ENCODE measurements at places on chromosomes 2 and 18.

GRCh38 chr2:235762832-235763598, 269.2 kb downstream of the AGAP1 start:
- DNase-seq, result no peak

- no peak for DNase-seq
Measured at GRCh38 chr18:58005011-58005410, 39.0 kb upstream of the NEDD4L start.

GRCh38 chr2:239644011-239644410, 243.2 kb upstream of the HDAC4 start:
- no peak for DNase-seq

GRCh38 chr2:157938556-157938955, 62.4 kb upstream of the ACVR1 start:
- no peak for DNase-seq

DNA sequence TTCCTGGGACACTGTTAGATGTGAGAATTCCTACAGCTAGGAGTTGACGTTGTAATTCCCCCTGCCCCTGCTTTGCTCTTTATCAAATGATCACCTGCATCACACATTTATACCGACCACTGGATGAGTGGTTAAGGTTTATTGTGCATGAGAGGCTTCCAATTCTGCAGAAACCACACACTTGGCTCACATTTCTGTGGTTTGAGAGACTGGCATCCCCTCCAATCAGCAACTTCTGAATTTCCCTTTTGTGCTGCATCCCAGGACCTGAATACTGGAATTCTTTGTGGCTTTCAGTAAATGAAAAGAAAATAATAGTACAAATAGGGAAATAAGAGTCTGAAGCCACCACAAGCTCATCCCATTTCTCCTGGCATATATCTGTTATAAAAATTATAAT, 628.7 kb upstream of the PIK3C3 start:
- DNase-seq, result no peak

- DNase-seq, result no peak
Measured at GRCh38 chr2:168705534-168706470, 96.6 kb upstream of the NOSTRIN start.

GRCh38 chr2:38598200-38598990, 4.3 kb downstream of the HNRNPLL start:
- DNase-seq, result no peak

DNA sequence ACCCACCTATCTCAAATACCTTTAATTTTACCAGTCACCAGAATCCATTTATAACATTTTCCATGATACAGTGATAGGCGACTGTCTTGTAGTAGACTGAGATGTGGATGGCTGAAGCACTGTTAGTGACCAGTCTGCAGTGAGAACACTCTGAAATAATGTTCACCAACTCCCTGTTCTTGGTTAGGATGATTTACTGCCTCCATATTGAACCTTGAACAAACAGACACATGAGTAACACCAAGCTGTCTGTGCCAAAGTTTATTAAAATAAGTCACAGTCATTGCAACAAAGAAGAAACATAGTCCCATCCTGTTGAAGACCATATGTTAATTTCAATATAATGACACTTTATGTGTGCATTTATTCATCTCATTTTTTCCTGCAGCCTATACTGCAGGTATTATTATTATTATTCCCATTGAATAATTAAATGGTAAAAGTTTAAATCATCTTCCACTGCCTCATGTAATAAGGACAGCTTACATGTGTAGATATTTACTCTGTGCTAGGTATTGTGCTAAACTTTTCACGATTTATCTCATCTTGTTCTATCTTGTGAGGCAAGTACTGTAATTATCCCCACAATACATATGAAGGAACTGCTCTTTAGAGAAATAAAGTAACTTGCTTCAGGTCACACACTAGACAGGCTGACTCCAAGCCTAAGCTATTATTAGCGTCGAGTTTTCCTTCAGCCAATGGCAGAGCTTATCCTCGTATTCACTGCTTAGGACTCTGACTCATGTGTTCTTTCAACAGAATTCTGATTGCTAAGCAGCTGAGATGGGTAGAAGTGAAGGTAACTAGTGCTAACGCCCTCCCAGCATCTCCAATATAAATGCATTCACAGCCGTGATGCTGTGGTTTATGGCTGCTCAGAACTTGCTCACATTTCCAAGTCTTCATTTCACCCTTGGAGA, 62.5 kb downstream of the ONECUT2 start:
- DNase-seq, result no peak

DNA sequence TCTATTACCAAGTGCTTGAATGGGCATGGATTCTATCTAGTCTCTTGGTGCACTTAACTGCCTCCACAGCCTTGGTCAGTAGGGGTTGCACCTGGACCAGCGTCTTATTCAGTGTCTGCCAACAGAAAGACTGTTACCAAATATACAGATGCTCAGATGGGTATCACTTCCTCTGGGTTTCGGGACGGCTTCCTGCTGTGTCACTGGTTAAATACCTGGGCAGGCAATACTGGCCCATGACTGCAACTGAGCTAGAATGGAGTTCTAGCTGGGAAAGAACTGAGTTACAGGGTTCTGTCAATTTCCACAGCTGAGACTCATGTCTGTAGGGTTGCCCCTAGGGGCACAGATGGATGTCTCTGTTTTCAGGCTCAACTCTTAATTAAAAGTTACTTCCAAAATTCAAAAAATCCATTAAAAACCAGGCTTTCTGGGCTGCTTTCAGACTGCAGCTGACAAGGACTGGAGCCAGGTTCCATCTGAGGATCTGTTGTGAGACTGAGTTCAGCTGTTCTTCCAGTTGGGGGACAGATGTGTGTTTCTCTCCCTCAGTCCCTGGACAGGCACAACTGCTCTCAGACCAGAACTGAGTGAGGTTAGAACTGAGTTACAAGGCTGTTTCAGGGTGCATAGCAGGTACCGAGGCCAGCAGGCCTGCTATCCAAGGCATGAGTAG, 789.6 kb upstream of the SLC8A1 start:
- DNase-seq, result no peak

Data from stimulated activated CD4-positive, alpha-beta T cell treated with anti-CD3 and anti-CD28 coated beads, Interleukin-15, amount 100 ng/mL, for 24 hours (primary cell).